Omental fat pad (tissue), 4 donors: ENCODE measurements at places on chromosomes 4 and X. TPM values are rescaled to one million over a fixed set of nuclear protein-coding genes. Genes with fewer than 3 reads are reported as not detected.

NEUROG2 gene
- not detected for total RNA-seq

PUDP gene
- total RNA-seq, result 5.5 TPM

FOXR2 gene
- not detected for total RNA-seq

APBB2 gene
- total RNA-seq, result 76.6 TPM

CCDC120 gene
- 3.2 TPM for total RNA-seq

ATP5ME gene
- total RNA-seq, result 147 TPM

NKRF gene
- total RNA-seq, result 10.9 TPM

SPP1 gene
- total RNA-seq, result 8.7 TPM

DNA sequence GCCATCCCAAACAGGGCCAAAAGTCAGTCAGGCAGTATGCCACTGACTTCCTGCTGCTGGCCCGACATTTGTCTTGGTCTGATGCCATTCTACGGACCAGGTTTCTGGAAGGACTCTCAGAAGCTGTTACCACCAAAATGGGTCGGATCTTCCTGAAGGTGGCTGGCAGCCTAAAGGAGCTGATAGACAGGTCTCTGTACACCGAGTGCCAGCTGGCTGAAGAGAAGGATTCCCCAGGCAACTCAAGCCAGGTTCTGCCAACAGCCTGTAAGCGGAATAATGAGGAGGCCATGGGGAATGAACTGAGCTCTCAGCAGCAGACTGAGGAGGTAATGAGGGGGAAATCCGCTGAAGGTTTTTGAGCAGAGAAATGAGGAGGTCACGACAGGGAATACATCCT is 95.7 kb downstream of the RTL9 start:
- DNase-seq, result no peak

GRCh38 chrX:132188175-132188574 is 31.1 kb downstream of the RAP2C start:
- no peak for DNase-seq

DNA sequence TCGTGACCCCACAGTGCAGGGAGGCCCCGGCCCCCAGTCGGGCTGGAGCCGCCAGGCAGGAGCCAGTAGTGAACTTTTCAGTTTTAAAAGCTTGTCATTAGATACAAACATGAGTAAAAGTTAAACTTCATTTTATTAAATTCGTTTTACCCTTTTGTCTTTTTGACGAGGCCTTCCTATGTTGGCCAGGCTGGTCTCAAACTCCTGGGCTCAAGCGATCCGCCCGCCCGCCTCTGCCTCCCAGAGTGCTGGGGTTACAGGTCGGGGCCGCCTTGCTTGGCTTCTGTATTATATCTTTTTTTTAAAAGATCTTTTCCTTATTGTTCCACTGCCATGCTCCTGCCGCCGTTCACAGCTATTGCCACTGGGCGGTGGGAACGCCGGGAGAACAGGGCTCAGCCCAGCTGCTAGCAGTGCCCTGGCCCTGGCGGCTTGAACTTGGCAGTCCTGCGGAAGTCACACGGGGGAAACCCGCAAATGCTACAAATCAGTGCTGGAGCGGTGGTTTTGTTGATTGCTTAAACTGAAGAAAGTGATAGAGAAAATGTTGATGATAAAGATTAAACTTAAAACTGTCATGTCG is 968 bp upstream of the NELFA start:
- DNase-seq, result no peak

DNA sequence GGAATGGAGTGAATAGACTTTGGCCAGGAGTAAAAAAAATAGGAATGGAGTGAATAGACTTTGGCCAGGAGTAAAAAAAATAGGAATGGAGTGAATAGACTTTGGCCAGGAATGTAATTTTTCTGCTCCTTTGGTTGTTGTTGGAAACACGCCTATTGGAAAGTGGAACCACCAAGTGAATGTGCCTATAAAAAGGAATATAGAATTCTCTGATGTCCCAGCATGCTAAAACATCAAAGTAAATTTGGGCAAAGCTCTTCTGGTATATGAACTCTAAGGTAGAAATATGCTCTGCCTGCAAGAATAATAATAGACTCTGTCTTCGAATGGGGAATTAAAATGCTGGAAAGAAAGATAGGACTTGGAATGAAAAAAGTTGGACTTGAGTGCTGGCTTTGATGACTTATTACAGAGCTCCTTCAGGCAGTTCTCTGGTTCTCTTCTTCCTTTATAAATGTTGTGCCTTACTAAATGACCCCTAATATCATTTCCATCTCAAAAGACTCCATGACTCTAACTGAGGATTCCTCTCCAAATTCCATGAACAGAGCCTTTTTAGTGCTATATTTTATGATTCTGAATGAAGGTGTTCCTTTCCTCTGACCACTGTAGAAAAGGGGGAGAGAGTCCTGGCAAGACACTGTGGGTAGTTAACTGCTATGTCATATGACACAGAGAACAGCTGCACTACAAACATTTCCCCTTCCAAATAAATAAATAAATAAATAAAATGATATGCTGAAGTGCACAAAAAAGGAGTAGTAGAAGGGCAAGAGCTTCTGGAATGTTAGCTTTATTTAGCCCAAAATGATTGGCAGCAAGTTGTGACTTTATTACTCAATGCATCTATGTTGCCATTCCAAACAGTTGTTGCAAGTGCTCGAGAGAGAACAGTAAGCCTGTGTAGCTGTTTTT is 13.5 kb upstream of the GBA3 start:
- DNase-seq, result no peak

DNA sequence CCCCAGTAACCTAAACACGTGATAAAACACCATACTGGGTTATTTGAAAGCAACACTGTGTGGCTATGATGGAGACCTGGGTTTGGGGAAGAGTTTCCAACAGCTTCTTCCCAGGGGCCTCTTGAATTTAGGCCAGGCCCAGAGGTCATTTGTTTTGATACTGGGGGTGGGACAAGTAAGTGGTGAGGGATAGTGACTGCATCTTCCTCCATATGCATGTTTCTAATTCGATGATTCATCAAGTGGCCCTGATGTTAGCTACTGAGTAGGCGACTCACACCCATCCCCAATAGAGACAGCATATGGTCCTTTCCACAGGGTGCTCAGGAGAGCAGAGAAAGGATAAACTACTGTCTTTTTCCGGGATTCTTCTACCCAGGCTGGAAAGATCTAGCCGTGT is 2.7 kb downstream of the NDP start:
- no peak for DNase-seq

DNA sequence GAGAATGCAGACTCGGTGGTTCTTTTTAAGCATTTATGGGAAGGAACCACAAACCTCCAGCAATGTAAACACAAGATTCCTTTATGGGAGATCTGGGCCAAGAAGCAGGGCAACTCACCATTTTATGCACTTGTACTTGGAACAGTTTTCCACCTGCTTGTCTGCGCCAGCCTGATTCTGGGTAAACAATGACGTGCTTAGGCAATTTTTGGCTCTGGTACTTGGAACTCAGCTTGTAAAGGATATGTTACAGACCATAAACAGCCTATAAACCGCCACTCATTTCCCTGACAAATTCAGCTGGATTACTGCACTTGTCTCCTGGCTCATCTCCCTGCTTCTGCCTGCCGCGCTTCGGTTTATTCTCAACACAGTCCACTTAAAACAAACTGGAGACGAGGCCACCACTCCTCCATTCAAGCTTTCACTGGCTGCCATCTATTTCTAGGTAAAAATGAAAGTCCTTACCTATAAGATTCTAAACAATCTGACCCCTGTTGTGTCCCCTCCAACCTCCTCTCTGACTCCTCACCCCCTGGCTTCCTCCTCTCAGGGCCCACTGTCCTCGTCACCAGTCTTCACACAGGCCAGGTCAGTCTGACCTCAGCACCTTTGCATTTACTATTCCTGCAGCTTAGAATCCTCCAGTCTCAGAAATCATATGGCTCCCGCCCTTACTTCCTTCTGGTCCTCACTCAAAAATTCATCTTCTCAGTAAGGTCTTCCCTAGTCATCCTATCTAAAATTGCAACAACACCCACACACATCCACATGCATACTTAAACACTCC is 205.9 kb upstream of the GALNT7 start:
- DNase-seq, result no peak

DNA sequence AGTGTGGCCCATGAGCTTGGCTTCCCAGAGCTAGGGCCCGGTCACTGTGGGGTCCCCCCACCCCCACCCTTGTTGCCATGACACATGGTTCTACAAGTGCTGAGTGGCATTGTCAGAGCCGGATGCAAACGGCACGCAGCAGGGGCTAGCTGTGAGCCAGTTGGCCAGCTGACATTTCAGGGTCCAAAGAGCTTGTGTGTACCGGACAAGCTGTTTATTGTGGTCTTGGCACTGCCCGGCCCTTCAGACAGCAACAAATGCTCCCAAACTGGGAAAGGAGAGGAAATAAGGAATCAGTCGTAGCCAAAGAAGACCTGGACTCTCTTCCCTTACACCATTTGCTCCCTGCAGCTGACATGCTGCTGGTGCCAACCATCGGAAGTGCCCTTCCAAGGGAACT is 36.8 kb downstream of the TSC22D3 start:
- DNase-seq, result no peak

DNA sequence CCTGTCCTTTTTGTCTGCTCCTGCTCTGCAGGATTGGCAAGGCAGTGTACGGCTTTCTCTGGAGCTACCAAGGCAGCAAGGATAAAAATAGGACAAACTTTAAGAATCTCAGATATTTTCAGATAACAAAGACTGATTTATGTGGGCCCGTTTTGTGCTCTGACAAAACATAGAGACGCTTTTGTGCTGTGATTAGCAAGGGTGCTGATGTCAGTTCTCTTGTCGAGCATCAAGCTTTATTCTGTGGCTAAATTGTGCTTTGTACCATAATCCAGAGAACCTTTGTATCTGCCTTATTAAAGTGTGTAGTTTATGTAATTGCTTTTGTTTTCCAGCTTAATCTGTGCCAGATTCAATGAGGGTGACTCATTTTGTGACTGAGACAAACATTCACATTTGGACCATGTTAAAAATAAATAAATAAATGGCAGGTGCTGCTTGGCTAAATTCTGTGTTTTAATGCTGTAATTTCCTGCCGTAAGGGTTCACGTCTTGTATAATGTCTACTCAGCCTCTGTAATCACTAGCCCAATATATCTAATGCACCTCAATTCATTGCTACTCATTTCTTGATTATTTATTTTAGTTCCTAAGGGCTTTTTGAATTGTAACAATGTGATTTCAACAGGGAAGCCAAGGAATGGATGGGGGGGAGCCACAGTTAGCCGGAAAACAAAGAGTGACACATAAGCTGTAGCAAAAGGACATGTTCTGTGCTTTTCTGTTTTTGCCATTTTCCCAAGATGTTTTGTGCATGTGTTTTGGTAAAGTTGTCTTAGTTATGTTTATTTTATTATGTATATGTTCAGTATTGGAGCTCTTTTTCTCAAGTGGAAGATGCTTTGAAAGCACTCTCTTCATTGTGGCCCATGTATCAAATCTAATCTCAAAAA is 75.1 kb downstream of the GAB1 start:
- DNase-seq, result no peak

GRCh38 chr4:150739591-150739990 is 157.6 kb downstream of the MAB21L2 start:
- no peak for DNase-seq

- DNase-seq, result no peak
These were observed 746.9 kb downstream of the PCDH19 start for GRCh38 chrX:99663136-99663535.

DNA sequence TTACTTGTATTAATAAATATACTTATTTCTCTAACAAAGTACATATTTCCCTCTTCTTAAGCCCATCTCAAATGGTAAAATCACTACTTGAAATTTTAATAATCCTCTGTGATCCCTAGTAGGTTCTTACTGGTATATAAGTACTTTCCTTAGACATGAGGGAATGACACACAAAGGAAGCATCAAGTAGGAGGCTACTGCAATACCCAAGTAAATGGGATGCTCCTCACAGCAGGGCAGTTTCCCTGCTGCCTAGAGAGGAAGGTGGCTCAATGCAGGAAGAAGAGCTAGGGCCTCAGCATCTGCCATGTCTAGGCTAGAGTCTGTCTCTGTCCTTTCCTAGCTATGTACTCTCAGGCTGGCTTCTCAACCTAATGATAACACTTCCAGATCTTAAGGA is 122.1 kb upstream of the DIPK2B start:
- DNase-seq, result no peak

DNA sequence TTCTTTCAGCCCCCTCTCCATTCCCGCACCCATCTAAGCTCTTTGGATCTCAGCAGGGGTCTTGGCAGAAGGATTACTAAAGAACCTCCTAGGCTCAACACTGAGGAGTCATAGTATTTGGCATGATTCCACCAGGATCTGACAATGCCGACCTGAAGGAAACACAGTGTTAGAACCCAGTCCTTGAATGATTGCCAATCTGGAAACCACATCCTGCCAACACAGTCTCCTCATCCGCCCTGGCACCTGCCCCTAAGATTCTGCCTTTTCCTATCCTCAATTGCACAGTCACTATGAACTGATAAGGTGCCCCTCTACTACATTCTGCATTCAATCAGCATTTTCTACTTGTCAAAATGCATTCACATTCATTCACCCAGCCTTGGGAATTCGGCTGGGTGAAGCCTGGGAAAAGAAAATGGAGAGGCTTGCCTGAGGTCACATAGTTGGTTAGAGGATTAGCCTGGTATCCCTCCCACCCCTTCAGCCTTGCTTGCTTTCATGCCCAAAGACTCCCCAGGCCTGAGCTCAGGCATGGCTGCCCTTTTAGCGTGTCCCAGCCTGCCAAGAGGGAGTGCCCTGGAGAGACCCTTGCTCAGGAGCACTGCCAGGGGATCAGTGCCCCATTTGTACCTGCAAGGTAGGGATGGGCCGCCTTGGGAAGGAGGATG is 2.2 kb upstream of the CLDN2 start:
- DNase-seq, result no peak
